ENCODE measurements at places on chromosomes 7 and 10.

GRCh38 chr10:124987788-124988187 lies 45.9 kb downstream of the ZRANB1 start:
- DNase-seq = no peak

DNA sequence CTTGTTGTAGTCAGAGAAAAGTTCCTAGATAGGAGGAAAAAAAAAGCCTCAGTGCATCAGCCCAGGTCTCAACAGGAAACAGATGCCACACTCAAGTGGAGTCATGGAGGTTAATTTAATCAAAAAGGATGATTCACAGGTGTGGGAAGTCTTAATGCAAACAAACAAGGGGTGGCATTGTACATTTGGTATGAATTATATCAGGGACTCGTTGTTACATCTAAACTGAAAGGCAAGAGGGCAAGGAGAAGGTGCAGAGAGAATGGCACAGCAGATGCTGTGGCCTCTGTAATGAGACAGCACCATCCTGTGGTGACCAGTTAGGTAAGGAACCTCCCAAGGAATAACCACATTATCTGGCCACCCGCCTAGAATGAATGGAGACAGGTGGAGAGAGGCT lies 133.7 kb downstream of the PTPRZ1 start:
- DNase-seq = no peak

- no peak for DNase-seq
Observed at GRCh38 chr7:134434701-134435100, 24.2 kb downstream of the AKR1B1 start.

GRCh38 chr7:159032753-159033472 lies 111.8 kb downstream of the VIPR2 start:
- peak; percentile 40 for DNase-seq
